ENCODE measurements at places on chromosomes 1 and 21. TPM values are rescaled to one million over a fixed set of nuclear protein-coding genes. Genes with fewer than 3 reads are reported as not detected.

GRCh38 chr1:88463401-88463985 is 220.6 kb upstream of the PKN2 start:
- no peak for DNase-seq

DNA sequence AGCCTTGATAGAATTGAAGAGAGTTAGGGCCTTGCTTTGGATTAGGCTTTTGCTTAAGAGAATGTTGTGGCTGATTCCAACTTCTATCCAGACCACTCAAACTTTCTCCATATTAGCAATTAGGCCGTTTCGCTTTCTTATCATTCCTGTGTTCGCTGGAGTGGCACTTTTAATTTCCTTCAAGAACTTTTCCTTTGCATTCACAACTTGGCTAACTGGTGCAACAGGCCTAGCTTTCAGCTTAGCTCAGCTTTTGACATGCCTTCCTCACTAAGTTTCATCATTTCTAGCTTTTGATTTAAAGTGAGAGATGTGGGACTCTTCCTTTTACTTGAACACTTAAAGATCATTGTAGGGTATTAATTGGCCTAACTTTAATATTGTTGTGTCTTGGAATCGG is 183.6 kb upstream of the L1TD1 start:
- DNase-seq, result no peak

DNA sequence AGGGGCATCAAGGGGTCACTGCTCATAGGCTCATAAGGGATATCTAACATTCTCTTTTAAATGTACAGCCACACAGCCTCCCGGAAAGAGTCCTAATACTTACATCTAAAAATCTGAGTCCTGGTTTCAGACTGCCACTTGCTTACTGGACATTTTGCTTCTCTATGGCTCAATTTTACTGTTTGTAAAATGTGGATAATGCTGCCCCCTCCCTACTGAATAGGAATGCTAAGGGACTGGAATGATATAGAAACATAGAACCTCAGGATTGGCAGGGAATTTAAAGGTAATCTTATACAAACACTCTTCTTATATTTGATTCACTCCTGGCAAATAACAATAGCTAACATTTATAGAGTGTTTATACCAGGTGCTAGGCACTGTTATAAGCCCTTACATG is 910 bp upstream of the TNR start:
- DNase-seq, result no peak

MLLT11 gene
- 3.2 TPM for polyA plus RNA-seq

Measured in testis (tissue), 5 donors.